Kidney epithelial cell (primary cell): ENCODE measurements at places on chromosomes 1 and 21. TPM values are rescaled to one million over a fixed set of nuclear protein-coding genes. Genes with fewer than 3 reads are reported as not detected.
A peak's percentile ranks its signal among the peaks of the same experiment; 100 is the strongest.

DNA sequence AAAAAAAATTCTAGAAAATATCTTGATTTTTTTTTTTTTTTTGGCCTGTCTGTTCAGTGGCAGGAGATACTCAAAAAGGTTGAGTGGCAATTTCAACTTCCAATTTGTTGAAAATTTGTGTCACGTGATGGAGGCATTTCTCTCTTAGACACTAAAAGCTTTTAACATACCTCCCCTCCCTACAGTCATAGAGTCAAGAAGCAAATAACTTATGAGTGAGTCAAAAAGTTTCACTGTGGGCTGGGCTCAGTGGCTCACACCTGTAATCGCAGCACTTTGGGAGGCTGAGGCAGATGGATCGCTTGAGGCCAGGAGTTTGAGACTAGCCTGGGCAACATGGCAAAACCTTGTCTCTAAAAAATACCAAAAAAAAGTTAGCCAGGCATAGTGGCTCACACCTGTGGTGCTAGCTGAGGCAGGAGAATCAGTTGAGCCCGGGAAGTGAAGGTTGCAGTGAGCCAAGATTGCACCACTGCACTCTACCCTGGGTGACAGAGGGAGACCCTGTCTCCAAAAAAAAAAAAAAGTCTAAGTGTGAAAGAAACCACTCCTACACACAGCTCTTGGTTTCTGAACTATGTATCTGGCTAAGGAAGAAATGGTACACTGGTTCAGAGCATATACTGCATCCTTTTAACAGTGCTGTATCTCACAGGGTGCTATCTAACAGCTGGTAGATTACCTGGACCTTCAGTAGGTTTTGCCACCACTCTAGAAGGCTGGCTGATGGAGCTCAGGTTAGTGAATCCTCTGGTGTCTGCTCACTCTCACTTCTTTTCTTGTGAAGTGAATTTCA is 11.6 kb upstream of the BSDC1 start:
- no peak for DNase-seq

- DNase-seq: no peak
Measured at GRCh38 chr1:178536844-178537371, 24.0 kb downstream of the TEX35 start.

DNA sequence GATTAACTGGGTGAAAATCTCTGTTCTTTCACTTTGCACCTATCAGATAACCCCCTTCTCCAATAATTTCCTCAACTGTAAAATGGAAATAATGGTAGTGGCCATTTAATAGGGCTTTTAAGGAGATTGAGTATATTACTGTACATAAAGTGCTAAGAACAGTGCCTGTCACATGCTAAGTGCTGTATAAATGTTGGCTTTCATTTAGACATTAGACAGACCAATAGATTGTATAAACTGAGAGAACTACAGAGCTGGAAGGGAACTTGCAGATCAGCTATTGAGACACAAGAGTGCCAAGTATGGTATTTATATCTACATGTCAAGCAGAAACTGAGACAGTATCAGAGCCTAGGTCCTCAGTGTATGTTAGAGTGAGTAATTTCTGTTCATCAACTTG is 934.7 kb downstream of the PLA2G4A start:
- no peak for DNase-seq

DNA sequence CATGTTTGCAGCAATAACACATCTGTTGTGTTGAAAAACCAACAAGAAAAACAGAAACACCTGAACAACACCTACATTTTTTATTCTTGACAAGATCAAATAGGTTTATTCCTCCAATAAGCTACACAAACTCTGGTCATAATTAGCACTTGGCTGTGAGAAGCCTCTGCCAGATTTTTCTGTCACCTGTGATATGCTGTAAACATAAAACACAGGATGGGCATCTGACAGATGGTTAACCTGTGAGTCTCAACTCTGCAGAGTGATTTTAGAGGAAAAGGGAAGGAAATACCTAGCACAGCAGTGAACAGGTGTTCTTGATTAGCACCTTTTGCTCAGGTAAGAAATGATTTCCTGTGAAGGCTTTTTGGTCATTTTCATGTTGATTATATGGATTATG is 175.4 kb upstream of the COA6 start:
- DNase-seq: no peak

GRCh38 chr21:33688353-33688752 is 46.1 kb downstream of the ITSN1 start:
- no peak for DNase-seq

- no peak for DNase-seq
Measured at GRCh38 chr1:159012495-159012894, 2.8 kb downstream of the IFI16 start.

DNA sequence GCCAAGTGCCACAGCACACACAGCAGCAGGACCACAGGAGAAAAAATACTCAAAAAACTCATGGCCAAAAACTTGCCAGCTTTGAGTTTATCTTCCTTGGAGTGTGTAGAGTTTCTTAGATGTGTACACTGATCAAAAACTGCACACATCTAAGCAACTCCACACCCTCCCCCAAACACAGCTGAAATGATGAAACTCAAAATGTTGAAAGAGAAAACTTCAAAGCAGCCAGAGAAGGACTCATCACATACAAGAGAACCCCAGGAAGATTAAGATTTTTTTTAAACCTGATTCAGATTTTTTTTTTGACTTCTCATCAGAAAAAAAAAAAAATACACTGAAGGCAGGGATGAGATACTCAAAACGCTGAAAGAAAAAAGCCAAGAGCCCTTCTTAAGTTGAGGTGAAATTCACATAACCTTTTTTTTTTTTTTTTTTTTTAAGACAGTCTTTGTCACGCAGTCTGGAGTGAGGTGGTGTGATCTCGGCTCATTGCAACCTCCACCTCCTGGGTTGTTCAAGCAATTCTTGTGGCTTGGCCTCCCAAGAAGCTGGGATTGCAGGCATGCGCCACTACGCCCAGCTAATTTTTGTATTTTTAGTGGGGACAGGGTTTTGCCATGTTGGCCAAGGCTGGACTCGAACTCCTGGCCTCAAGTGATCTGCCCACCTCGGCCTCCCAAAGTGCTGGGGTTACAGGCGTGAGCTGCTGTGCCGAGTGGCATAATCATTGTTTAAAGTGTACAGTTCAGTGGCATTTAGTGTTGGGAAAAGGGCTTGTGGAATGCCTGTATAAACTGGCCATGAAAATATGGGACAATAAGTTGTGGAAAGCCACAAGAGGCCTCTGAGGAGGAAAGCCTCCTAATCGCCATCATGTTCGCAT is 20.9 kb upstream of the PDXK start:
- DNase-seq: no peak

DNA sequence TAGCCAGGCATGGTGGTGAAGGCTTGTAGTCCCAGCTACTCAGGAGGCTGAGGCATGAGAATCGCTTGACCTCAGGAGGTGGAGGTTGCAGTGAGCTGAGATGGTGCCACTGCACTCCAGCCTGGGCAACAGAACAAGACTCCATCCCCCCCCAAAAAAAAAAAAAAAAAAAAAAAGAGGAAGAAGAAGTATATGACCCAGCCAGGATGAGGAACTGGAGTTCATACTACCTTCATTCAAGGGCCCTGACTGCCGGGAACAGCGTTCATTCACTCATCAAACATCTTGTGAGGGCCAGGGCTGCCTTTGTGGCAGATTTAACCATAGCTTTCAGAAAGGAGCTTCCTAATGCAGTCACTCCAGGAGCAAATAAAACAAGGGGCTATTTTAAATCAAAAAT is 127.6 kb downstream of the MRPS6 start:
- no peak for DNase-seq

DNA sequence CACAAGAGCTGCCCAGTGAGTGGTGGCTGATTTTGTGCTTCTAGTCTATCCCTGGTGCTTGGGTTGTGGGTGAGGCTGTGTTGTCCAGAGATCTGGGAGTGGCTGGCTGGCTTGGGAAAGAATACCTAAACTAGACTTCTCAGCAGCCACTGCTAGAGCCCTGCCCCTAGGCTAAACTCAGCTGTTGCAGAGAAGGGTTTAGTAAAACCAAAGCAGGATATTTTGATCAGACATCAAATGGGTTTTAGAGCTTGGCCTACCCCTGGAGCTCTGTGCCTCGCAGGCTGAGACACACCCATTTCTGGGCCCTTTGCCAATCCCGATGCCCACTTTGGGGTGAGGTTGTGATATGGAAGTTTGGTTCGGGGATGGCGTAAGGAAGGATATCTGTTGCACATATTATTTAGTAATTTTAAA is 88.5 kb downstream of the UCK2 start:
- DNase-seq: no peak

DNA sequence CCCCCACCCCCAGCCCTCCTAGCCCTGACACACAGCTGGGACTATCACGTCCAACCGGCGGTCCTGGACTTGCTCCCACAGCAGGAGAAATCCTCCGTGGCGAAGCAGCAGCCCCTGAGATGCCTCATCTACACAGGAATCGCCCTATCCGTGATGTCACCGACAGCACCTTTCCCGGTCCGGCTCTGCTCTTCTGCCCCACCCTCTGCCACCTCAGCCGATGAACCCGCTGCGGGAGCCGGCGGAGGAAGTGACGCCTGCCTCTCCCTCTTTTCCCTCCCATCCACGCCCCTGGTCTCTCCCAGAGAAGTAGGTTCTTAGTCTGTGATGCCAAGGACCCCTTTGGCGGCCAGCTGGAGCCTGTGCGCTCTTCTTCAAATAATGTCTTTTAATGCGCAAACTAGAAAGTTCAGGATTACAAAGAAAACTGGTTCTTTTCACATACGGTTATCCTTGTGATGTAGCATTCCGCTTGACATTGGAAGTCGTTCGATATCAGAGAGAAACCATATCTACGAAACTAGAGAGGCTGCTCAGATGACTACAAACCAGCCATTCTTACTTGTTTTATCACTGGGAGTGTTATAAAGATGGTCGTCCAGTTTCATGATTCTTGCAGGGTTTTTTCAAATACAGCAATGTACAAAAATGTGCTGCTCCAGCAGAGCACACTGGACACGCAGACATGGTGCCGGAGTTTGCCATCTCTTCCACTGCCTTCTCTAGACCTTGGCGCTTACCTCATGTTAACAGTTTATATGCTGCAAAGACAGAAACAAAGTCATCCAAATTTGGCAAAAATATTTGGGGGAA is 120.3 kb downstream of the PPIAL4G start:
- no peak for DNase-seq

- DNase-seq: no peak
Measured at GRCh38 chr21:44503901-44504399, 36.0 kb downstream of the KRTAP10-1 start.

- peak; percentile 94 for DNase-seq
Measured at GRCh38 chr21:38831526-38832467, 26.1 kb downstream of the ETS2 start.

DNA sequence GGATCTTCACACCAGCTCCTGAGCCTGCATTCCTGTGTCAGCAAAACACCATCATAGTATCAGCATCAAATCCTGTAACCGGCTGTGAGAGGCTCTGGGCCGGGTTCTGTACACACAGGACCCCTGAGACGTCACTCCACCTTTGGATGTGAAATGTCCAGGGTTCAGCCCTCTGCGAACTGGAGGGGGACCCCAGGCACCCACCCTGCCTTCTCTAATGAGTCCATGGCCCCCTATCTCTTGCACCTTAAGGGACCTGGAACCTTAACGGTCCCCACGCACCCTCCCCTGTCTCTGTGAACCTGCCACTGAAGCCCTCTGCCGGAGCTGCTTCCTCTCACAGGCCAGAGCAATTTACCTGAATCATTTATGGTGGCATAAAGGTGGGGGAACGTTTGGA is 257.8 kb downstream of the NPHP4 start:
- no peak for DNase-seq

DNA sequence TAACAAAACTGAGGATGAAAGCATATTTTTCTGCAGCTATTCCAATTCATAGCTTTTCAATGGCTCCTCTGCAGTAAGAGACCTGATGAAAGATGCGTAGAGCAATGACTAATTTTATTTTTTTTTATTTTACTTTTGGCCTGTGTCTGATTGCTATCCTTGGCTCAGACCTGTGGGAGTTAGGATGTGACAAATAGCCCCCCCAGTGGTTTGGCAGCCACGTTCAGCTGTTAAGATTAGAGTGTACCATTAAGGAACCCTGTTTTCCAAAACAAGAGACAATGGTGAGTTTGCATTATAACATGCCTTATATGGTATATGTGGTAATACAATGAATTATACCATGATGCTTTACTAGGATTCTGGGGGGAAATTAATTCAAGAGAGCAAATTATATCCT is 264.7 kb downstream of the CACNA1E start:
- DNase-seq: no peak

DNA sequence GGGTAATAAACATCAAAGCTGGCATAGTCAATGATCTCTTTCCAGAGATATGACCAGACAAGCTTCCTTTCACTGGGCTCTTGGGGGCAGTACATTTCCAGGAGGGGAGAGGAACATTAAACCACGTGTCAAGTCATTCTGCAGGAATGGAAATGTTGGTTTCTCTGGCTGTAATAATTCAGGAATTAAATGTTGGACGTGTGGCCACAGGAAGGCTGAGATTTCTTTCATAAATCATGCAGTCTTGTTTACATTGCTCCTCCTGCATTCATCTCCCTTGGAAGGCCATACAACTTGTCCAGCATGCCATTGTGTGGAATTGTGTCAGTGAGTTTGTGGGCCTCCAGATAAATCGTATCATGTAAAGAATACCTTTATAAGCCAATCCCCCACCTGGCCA is 259.2 kb downstream of the ADGRL2 start:
- DNase-seq: no peak

DNA sequence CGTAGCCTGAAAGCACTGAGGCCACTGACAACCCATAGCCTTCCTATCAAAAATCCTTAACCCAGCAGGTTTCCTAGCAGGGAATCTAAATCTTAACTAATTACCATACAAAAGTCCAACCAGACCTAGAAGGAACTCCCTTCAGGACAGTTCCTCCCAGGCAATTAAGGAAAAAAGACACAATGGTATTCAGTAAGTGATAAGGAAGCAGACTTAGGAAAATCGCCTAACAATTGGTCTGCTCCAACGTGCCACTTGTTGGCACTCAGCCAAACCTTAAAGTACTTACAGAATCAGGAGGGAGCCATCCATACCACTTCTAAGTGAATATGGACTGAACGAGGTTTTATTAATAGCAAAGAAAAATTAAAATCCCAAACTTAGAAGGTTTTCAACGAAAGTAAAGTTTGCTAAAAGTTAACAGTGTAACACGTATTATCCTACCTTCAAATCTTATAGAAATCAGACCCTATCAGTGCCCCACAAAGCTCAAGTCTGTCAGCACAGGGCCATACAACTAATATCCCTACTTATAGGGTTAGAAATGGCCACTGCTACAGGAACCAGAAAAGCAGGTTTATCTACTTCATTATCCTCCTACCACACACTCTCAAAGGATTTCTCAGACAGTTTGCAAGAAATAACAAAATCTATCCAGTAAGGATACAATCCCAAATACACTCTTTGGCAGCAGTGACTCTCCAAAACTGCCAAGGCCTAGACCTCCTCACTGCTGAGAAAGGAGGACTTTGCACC is 29.0 kb downstream of the SPATA6 start:
- DNase-seq: no peak

GRCh38 chr1:21324368-21325141 is 34.3 kb upstream of the ECE1 start:
- DNase-seq: peak; percentile 97

Gene GBP6
- total RNA-seq: 0.21 and 1.1 TPM in 2 replicates

Gene FABP3
- 2.1 and 9.1 TPM in 2 replicates for total RNA-seq

Gene HNRNPCL2
- total RNA-seq: not detected in 2 replicates

Gene OR2T35
- total RNA-seq: not detected in 2 replicates

Gene ERI3
- total RNA-seq: 64.8 and 77.6 TPM in 2 replicates

Gene TXNIP
- 14.7 and 19.0 TPM in 2 replicates for total RNA-seq

Gene GPR61
- total RNA-seq: not detected in 2 replicates

Gene KCNN3
- total RNA-seq: 0.04 and 0.34 TPM in 2 replicates
